Esophagus squamous epithelium (tissue), 5 donors: ENCODE measurements at places on chromosomes 11 and 22.

- DNase-seq: no peak
These were observed 3.0 kb upstream of the LGR4 start for GRCh38 chr11:27475622-27476021.

DNA sequence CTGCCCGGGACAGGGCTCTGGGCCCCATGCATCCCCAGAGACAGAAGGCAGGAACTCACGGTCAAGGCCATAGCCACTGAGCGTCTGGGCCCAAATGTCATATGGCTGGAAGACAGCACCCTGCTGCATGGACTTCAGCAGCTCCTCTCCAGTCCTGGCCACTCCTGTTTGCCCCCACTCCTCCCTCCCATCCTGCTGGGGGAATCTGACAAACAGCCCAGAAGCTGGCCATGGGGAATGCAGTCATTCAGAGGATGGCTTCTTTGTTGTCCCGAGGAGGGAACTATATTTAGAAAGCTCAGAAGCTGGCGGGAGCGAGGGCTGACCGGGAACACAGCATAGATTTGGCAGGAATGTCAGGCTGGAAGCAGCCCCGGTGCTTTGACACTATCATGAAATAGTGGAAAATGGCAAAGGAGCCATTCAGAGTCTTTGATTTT, 35.0 kb downstream of the DKK3 start:
- DNase-seq: no peak

- no peak for DNase-seq
These were observed 120.0 kb downstream of the CADM1 start for GRCh38 chr11:115384236-115384635.

GRCh38 chr11:18285841-18286240, 19.8 kb downstream of the SAA1 start:
- DNase-seq: no peak

DNA sequence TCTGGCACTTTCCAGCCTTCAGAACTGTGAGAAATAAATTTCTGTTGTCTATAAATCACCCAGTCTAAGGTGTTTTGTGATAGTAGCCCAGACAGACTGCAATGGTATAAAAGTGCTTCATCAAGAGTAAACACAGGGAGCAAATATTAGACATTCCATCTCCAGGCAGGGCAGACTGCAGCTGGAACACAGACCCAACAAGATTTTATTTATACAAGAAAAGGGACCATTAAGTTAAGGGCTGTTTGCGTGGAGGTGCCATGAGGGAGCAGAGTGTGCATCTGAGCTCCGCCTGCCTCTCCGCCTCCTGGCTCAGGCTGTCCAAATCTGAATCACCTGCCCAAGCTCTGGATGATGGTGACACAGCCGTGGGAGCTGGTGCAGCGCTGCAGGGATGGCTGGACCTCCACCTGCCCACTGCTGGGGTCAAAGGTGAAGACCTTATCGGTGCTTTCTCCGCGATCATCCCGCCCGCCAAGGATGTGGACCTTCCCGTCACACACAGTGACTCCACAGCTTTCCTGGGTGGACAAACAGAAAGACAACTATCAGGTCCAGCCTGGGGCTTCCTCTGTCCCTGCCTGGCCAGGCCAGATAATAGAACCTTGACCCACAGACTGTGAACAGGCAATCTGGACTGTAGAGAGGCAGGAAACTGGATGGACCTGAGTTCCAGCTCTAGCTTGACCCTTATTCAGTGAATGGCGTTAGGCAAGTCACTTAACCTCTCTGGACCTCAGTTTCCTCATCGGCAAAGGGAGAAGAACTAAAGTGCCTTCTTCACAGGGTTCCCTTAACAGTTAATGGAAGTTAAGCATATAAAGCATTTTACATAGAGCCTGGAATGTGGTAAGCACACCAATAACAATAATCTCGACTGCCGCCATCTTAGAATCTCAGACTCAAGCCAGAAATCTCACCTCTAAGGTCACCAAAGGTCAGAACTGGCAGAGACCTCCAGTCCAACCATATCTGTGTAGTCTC, 10.5 kb downstream of the KLHL35 start:
- no peak for DNase-seq

- no peak for DNase-seq
These were observed 22.1 kb downstream of the SPATA19 start for GRCh38 chr11:133823211-133823610.

DNA sequence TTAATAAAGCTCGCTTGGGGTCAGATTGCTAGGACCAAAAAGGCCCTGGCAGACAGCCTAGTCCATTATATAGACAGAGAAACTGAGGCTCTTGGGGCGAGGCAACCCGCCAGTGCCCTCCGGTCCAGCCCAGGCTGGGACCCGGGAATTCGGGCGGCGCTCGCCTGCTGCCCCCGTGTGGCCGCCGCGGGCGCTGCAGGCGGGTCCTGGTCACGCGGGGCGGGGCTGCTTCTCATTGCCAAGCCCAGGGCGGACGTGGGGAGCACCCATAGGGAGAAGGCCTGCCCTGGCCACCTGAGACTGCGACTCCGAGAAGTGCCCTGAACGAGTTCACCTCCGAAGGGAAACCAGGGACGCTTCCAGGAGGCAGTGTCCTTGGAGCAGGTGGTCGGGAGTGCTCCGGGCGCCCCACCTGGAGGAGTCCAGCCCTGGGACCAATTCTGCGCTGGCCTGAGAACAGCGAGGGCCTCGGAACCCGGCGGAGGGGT, 36.0 kb upstream of the CSNK1E start:
- no peak for DNase-seq

GRCh38 chr11:63768237-63769041, at the start of gene ZFTA:
Gene ZFTA, minus strand, starts transcription at chr11:63768775. Its CDS starts 153 bp downstream, at chr11:63768622.
- no peak for DNase-seq

- DNase-seq: no peak
These were observed 56.0 kb downstream of the LRRC4C start for GRCh38 chr11:41403458-41403857.

- DNase-seq: no peak
These were observed 14.4 kb downstream of the NECTIN1 start for GRCh38 chr11:119714590-119714989.

DNA sequence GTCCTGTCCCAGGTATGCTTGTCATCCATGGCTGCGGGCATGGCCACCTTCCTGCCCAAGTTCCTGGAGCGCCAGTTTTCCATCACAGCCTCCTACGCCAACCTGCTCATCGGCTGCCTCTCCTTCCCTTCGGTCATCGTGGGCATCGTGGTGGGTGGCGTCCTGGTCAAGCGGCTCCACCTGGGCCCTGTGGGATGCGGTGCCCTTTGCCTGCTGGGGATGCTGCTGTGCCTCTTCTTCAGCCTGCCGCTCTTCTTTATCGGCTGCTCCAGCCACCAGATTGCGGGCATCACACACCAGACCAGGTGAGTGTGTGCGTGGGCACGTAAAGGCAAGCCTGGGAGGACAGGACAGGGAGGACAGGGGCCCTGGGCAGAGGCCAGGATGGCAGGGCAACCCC, 42.4 kb downstream of the SLCO2B1 start:
- DNase-seq: no peak

- DNase-seq: no peak
These were observed 452 bp upstream of the ATXN10 start for GRCh38 chr22:45670981-45671782.

DNA sequence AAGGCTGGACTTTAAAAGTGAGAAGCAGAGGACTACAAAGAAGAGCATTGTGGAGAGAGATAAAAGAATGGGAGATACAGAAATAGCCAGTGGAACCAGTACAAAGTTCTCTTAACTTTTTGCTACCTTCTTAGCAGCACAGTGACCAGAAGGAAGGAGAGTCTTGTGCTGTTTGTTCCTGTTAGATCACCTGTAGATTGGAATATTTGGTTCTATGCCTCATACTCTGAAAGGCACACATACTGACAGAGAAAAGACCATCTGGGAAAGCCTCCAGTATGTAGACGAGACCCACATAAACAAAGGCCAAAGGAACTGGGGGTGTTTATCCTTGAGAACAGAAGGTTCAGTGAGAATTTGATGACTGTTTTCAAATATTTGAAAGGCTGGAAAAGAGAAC, 18.7 kb downstream of the RNF141 start:
- no peak for DNase-seq

DNA sequence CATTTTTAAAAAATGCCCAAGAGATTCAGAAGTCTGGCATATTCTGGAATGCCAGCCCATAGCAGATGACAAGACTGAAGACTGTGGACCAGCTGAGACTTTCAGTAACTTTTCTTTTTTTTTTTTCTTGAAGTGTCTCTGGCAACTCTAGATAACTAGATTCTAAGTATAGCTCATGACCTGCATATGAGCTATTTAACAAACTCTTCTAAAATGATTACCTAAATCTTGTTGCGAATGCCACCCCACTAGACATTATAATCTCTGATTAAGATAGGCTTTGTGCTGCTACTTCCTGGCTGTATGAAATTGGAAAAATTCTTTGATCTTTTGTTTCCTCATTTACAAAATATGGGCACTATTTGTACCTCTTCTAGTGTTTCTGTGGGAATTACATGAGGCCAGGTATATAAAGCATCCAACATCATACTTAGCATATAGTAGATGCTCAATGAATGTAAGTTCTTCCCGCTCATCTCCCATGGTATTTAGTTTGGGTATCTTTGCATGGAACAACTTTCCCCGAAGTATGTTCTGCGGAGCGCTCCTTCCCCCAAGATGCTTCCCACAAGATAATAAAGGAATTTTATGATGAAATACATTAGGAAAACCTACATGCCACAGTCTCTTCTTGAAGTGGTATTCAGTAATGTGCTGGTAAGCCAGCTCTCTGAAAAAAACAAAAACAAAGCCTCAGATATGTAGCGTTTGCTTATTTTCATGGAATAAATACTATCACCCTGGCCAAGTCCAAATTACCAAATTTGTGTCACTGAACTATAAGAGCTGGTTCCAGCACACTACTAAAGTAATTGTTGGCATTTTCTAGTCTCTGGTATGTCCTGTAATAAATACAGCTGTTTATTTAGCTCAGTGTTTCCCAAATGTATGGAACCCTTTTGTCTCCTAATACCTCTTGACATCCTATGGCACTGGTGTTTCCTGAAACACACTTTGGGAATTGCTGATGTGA, 86.8 kb upstream of the TIMP3 start:
- DNase-seq: no peak

DNA sequence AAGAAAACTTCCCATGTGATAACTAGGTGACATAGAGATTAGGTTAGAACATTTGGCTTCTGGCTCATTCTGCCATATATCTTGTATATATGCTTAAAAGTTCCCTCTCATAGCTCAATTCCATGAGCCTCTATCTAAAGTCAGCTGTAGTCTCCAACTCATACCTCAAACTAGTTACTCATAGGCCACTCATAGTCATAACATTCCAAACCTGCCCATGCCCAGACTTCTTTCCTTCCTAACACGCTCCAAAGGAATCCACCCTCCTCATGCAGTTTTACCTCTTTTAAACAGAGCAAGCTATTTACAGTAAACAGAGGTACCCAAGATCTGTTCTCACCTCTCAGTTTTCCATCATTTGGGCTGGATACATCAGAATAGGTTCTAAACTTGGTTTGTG, 39.4 kb downstream of the GLYATL2 start:
- DNase-seq: no peak

DNA sequence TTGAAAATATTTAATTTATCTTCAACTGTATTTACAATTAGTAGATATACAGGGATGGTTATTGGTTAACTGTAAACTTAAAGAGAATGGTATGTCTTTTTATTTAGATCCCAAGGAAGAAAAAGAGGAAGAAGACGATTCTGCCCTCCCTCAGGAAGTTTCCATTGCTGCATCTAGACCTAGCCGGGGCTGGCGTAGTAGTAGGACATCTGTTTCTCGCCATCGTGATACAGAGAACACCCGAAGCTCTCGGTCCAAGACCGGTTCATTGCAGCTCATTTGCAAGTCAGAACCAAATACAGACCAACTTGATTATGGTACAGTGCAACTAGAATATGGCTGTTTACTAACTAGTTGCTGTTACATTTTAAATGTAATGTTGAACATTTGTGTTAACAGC, 12.7 kb upstream of the CNTF start:
- no peak for DNase-seq

DNA sequence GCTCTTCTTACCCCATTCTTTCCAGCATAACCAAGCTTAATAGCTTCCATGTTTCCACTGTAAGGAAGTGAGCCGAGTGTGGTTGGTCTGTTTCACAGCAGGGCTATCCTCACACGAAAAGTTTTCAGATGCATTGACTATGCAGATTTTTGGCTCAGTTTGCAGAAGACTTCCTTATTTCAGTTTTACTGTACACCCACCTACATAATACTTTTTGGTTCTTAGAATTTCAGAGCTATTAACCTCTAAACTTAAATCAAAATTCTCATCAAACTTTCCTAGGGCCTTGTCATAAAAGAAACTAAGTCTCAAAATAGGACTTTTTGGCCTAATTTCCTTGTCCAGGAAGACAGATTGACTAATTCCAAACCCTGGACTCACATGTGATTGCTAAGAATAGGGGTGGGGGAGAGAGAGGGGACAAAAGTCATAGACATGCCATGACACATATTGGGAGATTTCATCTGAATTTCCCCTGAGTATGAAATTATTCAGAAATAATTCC, 7.3 kb upstream of the EHF start:
- no peak for DNase-seq

- no peak for DNase-seq
These were observed 132.9 kb upstream of the BLID start for GRCh38 chr11:122248939-122249338.

GRCh38 chr11:117076941-117077691, 21.1 kb downstream of the SIK3 start:
- no peak for DNase-seq

- DNase-seq: no peak
These were observed 32.8 kb downstream of the PARVG start for GRCh38 chr22:44213489-44214043.

GRCh38 chr11:110079726-110080125, 13.5 kb upstream of the ZC3H12C start:
- no peak for DNase-seq

GRCh38 chr11:47415949-47416472, 7.6 kb downstream of the SLC39A13 start:
- DNase-seq: no peak

- DNase-seq: no peak
These were observed 27.5 kb upstream of the ZDHHC13 start for GRCh38 chr11:19089421-19089820.

GRCh38 chr11:130890039-130890745, 26.1 kb downstream of the SNX19 start:
- DNase-seq: no peak
